ENCODE measurements at places on chromosomes 2 and 18.

DNA sequence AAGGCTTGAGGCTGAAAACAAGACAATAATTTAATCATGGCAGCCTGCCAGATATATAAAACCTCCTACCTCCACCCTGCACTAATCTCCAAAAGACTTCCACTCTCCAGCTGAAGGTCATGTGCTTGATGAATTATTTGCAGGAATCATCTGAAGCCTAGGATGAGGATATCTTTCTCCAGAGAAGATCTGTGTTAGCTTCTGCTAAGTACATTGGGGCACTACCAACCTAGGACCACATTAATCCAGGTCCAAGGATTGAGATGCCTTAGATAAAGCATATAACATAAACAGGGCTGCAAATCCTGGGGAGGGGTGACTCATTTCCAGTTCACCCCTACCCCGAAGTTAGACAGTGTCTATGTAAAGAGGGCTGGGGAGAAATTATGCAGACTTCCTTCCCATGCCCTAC is 80.5 kb upstream of the FRZB start:
- no peak for DNase-seq

DNA sequence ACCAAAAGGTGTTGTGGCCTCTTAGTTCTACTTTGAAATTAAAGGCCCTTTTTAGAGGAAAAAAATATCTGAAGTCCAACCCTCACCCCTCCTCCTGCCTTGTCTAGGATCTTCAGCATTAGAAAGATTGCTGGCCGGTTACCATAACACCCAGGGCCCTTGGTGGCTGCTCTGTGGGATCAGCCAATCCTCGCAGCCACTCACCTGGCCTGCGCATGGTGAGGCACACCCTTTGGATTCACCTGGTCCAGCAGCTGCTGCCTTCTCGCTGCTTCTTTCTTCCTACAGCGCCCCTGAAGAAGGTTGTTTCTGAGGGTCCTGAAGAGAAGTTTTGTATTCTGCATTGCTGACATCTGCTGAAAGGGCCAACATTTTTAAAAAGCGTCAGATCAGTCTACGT is 25.2 kb downstream of the DYTN start:
- no peak for DNase-seq

- no peak for DNase-seq
Measured at GRCh38 chr2:72097276-72097675, 50.4 kb downstream of the CYP26B1 start.

- no peak for DNase-seq
Measured at GRCh38 chr18:41732356-41732755, 222.7 kb upstream of the PIK3C3 start.

- DNase-seq, result no peak
Measured at GRCh38 chr2:11963966-11964365, 217.5 kb downstream of the LPIN1 start.

DNA sequence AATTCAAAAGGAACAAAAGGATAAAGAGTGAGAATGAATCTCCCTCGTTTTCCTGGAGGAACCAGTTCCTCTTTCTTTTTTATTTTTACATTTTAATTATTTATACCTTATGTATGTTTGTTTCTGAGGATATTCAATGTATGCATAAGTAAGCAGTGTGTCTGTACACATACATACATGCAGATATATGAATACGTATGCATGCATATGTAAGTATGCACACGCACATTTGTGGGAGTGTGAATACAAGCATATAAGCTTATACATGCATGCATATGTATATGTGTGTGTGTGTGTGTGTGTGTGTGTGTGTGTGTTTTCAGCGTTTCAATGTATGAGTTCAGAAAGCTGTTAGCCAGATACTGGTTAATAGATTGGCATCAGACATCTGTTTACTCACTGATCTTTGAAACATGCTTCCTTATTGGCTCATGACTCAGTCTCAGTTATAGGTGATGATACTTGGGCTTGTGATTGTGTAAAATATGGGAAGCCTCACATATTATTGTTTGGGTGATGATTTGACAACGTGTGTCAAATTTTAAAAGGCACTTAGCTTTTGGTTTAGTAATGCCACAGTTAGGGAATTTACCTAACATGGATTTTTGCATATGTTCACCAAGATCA is 279.7 kb upstream of the TRIB2 start:
- no peak for DNase-seq

DNA sequence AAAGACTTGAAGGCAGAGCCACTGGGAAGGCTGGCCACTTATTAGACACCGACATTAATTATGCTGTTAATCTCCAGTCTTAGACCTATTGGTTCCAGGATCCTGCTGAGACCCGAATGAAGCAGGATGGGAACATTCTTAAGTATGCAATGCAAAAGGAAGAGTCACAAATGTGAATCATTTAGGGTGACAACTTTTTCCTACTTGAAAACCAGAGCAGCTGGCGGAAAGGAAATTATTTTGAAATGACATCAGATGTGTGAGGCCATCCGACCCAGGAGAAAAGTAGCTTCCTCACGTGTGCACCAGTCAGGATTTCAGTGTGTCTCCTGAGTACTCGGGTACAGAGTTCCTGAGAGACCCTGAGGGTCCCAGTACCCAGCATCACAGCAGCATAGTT is 222.9 kb upstream of the NCKAP5 start:
- DNase-seq, result peak; percentile 65

DNA sequence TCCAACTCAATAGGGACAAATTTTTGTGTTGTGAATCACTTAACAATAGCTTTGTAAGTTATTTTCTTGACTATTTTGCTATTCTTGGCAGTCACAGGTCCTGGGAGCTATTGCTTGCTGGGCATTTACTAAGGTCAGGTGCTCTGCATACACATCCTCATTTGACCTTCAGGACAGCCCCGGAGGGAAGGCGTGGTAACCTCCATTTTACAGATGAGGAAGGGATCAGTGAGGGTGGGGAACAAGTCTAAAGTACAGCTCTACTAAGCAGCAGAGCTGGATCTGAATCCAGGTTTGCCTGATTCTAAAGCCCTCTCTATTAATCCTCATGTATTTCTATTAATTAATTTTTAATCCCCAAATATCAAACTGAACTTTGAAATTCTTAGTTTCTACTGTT is 58.8 kb downstream of the PTPN2 start:
- no peak for DNase-seq

GRCh38 chr2:160251569-160251968 is 51.5 kb upstream of the ITGB6 start:
- no peak for DNase-seq

- DNase-seq, result no peak
Measured at GRCh38 chr2:122244598-122245229, 489.3 kb downstream of the TSN start.

- no peak for DNase-seq
Measured at GRCh38 chr2:196274387-196274809, 103.0 kb upstream of the STK17B start.

DNA sequence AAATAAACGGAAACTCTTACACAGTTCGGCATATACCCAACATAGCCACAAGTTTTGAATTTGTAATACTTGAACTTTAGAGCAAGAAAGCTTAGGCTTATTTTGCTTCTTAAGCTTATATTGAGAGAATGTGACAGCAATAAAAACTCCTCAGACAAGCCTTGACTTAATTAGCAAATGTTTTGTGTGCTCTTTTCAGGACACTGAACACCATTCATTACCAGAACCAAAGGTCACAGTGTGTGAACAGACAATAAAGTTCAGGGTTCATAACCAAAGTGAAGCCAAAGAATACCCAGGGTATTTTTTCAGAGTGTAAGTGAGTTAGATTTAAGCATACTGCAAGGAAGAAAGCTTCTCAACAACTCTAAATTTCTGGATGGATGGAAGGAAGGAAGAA is 605.8 kb downstream of the METTL4 start:
- no peak for DNase-seq

DNA sequence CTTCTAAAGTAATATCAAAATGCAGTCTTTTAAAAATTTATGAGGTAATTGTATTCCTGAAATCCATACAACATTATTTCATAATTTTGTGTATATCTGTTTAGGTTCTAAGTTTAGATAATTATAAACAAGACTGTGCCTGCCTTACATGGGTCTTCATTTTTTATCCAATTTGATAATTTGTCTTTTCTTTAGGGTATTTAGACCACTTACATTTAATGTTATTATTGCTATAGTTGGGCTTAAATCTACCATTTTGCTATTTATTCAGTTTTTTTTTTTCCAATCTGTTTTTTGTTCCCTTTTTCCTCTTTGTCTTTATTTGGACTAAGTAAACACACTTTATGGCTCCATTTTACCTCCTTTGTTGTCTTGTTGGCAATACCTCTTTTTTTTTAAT is 312.5 kb upstream of the MEX3C start:
- DNase-seq, result no peak

DNA sequence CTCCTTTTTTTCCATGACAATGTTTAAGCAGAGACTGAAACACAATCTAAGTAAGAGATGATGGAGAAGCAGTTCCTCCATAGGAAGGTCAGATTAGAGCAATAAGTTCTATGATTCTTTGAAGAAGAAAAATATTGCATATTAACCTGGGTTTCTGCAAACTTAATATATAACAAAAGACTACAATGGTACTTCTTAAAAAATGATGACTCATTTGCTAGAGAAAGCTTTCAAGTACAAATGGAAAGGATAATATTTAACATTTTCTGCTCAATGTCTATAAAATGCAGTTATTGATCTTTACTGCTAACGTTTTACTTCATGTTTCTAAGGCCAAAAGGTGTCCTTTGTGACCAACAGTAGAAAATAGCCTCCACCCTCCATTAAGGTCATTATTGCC is 158.6 kb downstream of the DOCK10 start:
- no peak for DNase-seq

DNA sequence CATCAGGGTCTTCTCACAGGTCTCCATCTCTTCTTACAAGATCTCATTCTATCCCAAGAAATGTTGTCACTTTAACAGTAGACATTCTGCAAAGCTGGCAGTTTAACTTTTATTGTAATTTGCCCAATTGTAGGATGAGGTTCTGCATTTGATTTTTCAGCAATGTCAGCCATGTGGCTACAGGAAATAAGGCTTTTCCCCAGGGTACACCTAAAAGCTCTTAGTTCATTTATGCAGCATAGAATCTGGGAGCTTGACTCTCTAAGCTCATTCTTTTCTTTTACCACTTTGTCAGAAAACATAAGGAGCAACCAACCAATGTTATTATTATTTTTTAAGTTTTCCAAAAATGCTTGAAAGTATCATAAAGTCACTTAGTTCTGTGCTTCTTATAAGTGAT is 123.4 kb downstream of the CALCRL start:
- DNase-seq, result no peak

DNA sequence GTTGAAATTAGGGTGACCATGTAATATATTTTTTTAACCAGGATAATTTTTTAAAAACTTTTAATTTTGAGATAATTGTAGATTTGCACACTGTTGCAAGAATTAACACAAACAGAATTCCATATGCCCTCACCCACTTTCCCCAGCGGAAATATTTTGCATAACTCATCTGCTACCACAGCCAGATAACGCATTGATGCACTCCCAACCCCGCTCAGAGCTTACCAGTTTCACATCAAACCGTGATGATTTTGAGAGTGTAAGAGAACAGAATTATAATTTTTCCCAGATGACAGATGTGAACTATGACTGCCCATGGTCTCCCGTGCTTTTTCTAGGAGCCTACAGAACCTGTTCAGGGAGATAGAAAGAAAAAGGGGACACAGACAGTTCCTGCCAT is 35.2 kb upstream of the LDLRAD4 start:
- no peak for DNase-seq

DNA sequence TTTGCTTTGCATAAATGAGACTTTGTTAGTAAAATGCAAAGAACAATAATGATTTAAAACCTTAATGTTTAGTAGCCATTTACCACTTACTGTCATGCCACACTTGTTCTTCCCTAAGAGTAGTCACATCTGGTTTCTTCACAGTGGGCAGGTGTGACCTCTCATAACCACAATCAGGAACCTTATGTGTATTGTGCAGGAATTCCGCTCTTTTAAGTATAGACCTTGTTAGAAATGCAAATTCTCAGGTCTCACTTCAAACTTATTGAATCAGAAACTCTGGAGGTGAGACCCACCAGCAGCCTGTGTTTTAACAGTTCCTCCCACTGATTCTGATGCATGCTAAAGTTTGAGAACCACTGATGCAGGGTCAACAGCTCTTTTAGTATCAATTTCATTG is 518.8 kb upstream of the MEX3C start:
- no peak for DNase-seq

DNA sequence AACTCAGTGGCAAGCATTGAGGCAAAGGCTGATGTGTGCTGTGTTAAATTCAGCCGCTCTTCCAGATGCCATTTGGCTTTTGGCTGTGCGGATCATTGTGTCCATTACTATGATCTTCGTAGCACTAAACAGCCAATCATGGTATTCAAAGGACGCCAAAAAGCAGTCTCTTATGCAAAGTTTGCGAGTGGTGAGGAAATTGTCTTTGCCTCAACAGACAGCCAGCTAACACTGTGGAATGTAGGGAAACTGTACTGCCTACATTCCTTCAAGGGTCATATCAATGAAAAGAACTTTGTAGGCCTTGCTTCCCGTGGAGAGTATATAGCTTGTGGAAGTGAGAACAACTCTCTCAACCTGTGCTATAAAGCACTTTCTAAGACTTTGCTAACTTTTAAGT is 195.5 kb upstream of the RAB12 start:
- DNase-seq, result peak; percentile 35

- DNase-seq, result peak; percentile 90
Measured at GRCh38 chr2:236661061-236661761, 91.6 kb downstream of the ACKR3 start.

GRCh38 chr18:11585596-11585995 is 23.8 kb upstream of the SLC35G4 start:
- no peak for DNase-seq

DNA sequence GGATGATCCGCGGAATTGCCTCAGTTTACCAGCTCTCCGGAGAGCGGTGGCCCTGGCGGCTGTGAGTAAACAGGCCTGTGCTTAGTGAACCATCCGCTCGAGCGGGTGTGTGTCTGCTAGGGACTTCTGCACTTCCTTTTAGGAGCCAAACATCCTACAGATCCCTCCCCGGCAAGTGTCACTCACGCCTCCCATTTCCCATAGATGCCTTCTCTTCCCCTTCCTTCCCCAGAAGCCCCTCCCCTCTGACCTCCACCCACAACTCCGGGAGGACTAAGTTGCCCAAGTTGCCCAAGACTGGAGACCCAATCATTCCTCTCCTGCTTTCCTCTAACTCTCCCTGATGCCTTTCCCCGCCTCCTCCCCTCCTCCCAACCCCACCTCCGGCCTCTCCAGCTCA is 2.9 kb downstream of the C1QL2 start:
- DNase-seq, result peak; percentile 98

DNA sequence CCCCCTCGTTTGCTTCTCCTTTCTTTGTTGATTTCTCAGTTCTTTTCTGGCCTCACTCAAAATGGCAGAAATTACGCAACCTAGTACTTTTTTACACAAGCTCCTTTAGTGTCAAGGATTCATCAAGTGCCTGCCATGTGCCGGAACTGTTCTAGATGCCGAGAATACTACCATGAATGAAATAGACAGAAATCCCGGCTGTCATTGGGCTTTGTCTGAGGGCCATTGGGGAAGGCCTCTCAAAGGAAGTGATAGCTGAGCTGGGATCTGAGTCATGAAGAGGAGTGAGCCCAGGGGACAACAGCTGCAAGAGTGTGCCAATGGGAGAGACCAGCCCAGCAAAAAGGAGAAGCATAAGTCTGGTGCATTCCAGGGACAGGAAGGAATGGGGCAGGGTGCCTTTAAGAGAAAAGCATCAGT is 34.3 kb upstream of the PPP1CB start:
- DNase-seq, result peak; percentile 50
